ENCODE measurements at places on chromosomes 7 and 10.

DNA sequence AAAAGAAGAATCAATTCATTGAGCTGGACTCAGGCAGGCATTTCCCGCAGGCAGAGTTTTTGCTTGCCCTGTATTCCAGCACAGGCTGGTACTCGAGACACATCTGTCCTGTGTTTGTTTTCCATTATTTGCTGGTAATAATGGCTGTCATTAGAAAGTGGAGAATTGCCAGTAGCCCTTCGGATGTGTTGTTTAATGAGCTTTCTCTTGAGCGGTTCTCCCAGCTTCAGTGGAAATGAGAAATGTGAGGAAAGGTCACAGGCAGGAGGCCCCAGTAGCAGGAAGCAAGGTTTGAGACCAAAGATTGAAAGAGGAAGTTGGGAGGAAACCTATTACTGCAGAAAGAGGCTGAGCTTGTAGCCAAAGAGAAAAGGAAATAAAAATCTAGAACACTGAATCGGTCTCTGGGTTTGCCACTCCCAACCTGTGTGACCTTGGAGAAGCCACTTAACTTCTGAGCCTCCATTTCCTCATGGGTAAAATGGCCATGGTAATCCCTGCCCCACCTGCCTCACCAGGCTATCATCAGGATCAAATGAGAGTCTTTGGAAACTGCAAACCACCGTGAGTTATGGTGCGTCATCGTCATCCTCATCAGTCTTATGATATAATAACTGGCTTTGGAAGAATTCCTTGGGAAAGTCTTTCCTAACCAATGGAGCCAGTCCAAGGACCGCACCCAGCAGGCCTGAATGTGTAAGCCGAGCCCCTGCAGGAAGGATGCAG, 67.7 kb downstream of the TACR2 start:
- DNase-seq: peak; percentile 63

DNA sequence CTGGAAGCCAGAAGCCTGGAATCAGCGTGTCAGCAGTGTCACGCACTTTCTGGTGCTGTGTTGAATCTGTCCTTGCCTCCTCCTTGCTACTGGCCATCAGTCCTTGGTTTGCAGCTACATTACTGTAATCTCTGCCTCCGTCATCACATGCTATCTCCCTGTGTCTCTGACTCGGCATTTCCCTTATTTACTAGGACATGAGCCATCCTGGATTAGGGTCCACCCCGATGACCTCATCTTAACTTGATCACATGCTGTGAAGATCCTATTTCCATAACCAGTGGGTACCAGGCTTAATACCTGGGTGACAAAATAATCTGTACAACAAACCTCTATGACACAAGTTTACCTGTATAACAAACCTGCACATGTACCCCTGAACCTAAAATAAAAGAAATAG, 518.0 kb upstream of the KLF6 start:
- no peak for DNase-seq

GRCh38 chr7:159076333-159076732, 68.3 kb downstream of the VIPR2 start:
- no peak for DNase-seq

DNA sequence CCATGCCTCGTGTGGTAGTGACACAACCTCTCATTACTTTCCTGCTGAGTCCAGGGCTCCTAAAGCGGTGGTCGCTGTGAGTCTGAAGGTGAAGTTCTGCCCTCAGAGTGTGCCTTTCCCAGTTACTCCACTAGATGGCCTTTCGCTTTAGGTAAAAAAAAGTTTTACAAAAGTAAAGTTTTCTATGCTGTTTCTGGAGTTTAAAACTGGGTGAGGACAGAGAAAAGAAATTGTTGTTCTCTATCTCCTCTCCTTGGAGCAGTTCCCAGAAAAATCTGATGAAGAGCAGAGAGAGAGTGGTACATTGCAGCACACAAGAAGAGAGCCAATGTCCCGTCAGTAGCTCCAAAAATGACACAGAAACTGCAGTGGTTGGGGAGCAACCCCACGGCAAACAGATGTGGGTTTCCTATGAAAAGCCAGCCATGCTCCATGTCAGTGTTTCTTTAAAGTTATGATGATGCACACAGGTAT, 257.1 kb downstream of the GLI3 start:
- no peak for DNase-seq

DNA sequence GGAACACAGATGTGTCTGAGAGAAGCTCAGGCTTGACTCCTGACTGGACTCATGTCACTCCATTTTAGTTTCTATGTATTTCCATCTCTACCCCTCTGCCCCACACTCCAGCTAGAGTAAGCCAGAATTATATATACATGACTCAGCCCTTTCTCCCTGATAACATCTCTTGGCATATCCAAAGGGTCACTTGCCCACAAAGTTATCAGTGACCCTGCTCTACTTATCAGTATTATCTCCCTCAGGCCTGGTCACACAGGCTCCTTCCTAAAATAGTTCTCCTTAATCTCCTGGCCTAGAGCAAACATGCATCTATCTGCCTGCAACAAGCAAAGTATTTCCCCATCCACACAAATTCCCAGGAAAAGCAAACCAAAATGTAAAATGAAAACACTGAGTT, 598.3 kb downstream of the SUGCT start:
- no peak for DNase-seq

GRCh38 chr7:64643566-64643965, 22.4 kb upstream of the ZNF107 start:
- no peak for DNase-seq

DNA sequence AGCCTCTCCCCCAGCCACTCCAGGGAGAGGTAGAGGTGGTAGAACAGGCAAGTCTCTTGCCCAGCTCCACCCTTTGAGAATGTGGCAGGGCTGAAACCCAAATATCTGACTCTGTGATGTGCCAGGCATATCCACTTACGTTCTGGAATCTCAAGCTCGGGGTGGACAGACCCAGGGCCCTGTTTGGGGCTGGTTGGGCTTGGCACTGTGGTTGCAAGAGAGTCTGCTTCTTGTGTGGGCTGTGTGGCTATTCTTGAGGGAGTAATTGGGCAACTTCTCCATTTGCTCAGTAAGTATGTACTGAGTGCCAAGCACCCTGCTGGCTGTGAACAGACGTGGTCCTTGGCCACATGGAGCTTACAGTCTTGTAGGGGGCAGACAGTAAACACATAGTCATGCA, 4.7 kb downstream of the UBTD1 start:
- no peak for DNase-seq

DNA sequence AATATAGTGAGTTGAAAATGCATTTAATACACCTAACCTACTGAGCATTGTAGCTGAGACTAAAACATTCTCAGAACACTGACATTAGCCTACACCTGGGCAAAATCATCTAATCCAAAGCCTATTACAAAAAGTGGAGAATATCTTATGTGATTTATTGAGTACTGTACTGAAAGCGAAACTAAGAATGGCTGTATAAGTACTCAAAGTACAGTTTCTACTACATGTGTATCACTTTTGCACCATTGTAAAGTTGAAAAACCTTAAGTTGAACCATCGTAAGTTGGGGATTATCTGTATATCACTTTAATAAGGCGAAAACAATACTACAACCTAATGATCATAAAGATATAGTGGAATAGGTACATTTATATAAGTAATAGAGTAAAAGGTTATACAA, 45.4 kb upstream of the GRB10 start:
- DNase-seq: no peak

- no peak for DNase-seq
Observed at GRCh38 chr10:17365402-17365801, 89.0 kb downstream of the ST8SIA6 start.

DNA sequence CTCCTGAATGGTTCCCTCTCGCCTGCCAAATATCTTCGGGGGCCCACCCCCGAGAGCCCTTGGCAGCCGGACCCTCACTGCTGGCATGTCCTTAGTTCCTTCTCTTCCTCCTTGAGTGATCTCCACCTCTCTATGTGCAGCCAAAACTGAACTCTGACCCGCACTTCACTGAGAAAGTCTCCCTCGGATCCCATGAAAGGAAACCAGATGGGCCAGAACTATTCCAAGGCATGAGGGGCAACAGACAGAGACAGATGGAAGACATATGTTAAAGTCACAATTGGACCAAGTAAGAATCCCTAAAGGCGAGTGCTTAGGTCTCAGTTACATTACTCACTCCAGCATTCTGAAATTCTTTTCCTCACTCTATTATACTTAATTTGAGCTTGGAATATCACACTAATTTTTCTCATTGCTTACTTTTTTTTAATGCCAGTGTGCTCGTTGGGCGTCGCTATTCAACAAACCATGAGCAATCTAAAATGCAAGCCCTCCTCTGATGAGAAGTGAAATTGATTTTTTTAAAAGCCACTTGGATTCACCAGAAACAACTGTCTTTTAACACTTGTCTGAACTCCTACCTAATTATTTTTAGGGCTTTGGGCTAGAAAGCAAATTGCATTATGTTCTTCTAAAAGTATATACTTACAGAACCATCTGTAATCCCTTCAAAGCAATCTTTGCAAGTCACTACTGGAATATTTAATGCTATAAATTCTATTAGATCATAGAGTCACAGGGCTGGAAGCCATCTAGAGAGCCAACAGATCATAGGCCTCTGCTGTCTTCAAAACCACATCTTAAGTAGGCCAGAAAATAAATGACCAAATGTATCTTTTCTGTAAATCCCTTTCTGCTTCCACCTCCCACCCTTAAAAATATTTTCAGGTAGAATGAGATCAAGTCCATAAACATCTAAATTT, 43.3 kb upstream of the EZH2 start:
- DNase-seq: no peak

- no peak for DNase-seq
Observed at GRCh38 chr7:877312-878232, 1.2 kb downstream of the GET4 start.

- no peak for DNase-seq
Observed at GRCh38 chr7:2504128-2504888, 15.3 kb upstream of the LFNG start.

DNA sequence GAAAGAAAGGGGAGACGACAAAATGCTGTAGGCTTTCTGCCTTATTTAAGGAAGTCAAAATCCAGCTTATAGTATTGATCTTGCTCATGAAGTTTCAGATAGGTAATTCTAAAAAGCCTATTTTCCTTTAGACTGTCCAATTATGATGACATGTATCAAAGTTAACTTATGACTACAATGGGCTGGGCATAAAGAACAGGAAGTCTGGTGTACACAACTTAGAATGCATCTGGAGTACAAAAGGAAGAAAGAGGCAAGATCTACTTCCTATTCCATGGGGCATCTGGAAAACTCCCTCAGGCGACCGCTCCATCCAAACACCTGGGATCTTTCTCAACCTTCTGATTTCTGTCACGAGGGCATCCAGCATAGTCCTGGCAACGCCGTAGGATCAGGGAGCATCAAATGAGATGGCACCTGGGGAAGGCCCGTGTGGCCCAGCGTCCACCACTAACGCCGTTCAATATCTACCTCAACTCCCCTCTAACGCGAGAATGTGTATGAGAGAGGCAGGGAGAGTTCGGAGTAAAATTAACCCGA, 512 bp downstream of the FAM24B start:
- peak; percentile 3 for DNase-seq
